Pancreas (tissue), 10 donors: ENCODE measurements at places on chromosomes 3 and 15. TPM values are rescaled to one million over a fixed set of nuclear protein-coding genes. Genes with fewer than 3 reads are reported as not detected.

The SLC30A4 gene
- total RNA-seq = 1.4 TPM

The CEP152 gene
- total RNA-seq = 2.6 TPM

The ESYT3 gene
- 1.1 TPM for total RNA-seq

The ROPN1 gene
- total RNA-seq = not detected

DNA sequence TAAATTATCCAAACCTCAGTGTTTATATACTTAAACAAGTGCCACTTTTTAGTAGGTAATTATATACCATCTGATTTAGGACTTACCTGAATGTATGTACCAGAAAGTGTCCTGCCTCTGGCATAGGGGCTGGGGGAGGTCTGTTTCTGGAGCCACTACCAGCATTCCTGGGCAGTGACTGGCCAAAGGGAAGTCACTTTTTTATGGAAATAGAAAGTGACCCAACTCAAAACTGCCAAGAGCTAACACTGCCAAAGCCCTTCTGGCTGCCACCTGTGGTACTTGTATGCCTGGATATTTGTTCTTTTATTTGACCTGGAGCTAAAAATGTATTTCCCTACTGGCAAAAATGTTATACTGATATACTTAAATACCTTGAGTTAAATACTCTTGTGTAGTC lies 42.7 kb downstream of the ESYT3 start:
- H3K27me3 ChIP-seq = no peaks in the 10 kb centered on the region
- no peaks in the 10 kb centered on the region for H3K36me3 ChIP-seq
- no peaks in the 10 kb centered on the region for H3K4me1 ChIP-seq
- no peak overlapping the region for H3K4me3 ChIP-seq
- DNase-seq = no peak

DNA sequence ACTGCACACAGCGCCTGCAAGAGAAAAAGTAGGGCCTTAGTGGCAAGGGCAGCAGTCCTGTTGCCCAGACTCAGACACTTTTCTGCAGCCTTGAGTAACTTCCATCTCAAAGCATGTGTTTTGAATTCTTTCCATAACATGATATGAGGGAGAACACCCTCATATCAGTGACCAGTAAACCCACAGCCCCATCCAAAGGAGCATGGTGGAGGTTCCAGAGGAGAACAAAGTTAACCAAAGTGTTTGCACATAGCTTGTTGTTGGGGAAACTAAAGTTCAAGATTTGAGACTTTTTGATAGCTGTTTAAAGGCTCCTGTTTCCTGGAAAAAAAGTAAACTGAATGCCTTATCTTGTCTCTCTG lies 74.2 kb downstream of the OCA2 start:
- H3K36me3 ChIP-seq = no peaks in the 10 kb centered on the region
- DNase-seq = no peak
- H3K27ac ChIP-seq = no peak overlapping the region
- no peaks in the 10 kb centered on the region for H3K4me1 ChIP-seq
- H3K27me3 ChIP-seq = no peaks in the 10 kb centered on the region
- H3K4me3 ChIP-seq = no peak overlapping the region

GRCh38 chr3:143810166-143810952 lies 37.9 kb downstream of the SLC9A9 start:
- H3K4me1 ChIP-seq = no peaks in the 10 kb centered on the region
- DNase-seq = no peak
- no peak overlapping the region for H3K27ac ChIP-seq
- no peak overlapping the region for H3K4me3 ChIP-seq
- no peaks in the 10 kb centered on the region for H3K27me3 ChIP-seq
- H3K36me3 ChIP-seq = no peaks in the 10 kb centered on the region

DNA sequence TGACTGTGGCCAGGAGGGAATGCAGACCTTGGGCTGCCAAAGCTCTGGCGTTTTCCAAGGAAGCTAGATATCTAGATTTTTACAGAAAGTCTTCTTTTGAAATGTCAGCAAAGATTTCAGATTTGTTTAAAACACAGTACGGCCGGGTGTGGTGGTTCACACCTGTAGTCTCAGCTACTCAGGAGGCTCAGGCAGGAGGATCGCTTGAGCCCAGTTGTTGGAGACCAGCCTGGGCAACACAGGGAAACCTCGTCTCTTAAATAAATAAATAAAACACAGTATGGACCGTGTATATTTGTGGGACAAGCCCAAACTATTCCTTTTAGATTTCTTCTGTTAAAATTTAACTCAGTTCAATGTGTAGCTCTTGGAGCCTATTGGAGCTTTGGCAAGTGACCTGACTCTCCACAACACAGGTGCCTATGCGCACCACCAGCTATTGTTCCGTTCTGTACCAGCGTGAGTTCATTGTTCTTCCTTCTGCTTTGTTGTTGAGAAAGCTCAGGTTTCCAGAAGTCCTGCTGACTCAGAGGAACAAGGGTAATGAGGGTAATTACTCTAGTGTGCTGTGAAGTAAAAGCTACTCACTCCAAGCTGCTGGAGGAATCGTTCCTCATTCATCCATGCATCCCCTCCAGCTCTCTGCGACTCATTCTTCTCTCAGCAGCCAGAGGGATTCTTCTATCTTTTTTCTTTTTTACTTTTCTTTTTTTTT lies 73.1 kb upstream of the SLC6A6 start:
- DNase-seq = no peak
- no peak overlapping the region for H3K27ac ChIP-seq
- no peaks in the 10 kb centered on the region for H3K4me1 ChIP-seq
- H3K4me3 ChIP-seq = no peak overlapping the region

GRCh38 chr3:159139326-159139725 lies 337.5 kb downstream of the MFSD1 start:
- H3K36me3 ChIP-seq = no peaks in the 10 kb centered on the region
- no peaks in the 10 kb centered on the region for H3K4me1 ChIP-seq
- H3K27ac ChIP-seq = no peak overlapping the region

- no peaks in the 10 kb centered on the region for H3K27me3 ChIP-seq
- H3K36me3 ChIP-seq = no peaks in the 10 kb centered on the region
- DNase-seq = no peak
- no peak overlapping the region for H3K4me3 ChIP-seq
- H3K4me1 ChIP-seq = peaks cover 7% of the 10 kb centered on the region
- H3K27ac ChIP-seq = peak overlapping the region; percentile 9
Observed at GRCh38 chr15:99507016-99507503, 58.7 kb upstream of the MEF2A start.

GRCh38 chr15:71743861-71744382 lies 66.4 kb upstream of the NR2E3 start:
- no peaks in the 10 kb centered on the region for H3K27me3 ChIP-seq
- H3K4me3 ChIP-seq = no peak overlapping the region
- no peak for DNase-seq
- no peaks in the 10 kb centered on the region for H3K4me1 ChIP-seq

DNA sequence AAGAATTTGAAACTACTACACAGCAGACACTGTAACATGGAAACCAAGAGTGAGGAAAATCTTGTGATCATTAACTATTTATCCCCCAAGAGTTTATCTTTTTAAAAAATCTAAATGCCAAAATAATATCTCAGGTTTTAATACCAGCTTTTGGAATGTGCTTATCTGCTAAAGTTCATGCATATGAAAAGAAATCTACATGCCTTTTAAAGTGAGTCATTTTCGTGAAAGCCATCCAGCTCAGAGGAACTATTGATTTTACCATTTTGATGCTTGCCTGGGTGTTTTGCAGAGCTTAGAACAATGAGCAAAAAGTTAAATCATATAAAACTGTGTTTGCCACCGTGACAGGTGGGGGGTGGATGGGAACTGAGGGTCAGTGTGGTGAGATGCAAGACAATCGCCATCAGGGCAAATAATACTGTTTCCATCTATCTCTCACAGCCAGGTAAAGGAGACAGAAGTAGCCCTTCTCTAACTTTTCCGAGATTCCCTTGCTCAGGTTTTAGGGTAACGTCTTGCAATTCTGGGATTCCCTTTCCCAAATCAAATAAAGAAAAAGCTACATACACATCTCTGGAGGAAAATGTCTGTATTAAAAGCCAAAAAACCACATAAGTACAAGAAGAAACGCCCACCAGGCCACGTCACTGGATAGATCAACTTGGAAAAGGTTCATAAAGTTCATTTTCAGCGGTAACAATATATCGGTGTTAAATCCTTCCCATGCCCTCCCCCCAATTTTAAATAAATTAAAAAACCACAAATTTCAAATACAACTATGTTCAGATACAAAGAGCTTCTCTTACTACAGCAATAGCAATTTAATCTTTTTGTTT lies 2.0 kb downstream of the TMEM158 start:
- H3K4me3 ChIP-seq = peak overlapping the region; percentile 30
- H3K36me3 ChIP-seq = no peaks in the 10 kb centered on the region
- DNase-seq = no peak
- H3K27ac ChIP-seq = no peak overlapping the region
- no peaks in the 10 kb centered on the region for H3K27me3 ChIP-seq
- H3K4me1 ChIP-seq = no peaks in the 10 kb centered on the region

- H3K4me3 ChIP-seq = no peak overlapping the region
- no peaks in the 10 kb centered on the region for H3K27me3 ChIP-seq
- no peaks in the 10 kb centered on the region for H3K4me1 ChIP-seq
- H3K36me3 ChIP-seq = no peaks in the 10 kb centered on the region
- DNase-seq = no peak
Observed at GRCh38 chr3:152731511-152731910, 103.4 kb upstream of the P2RY1 start.

- H3K36me3 ChIP-seq = no peaks in the 10 kb centered on the region
- H3K4me1 ChIP-seq = no peaks in the 10 kb centered on the region
- no peak overlapping the region for H3K4me3 ChIP-seq
- DNase-seq = no peak
- no peaks in the 10 kb centered on the region for H3K27me3 ChIP-seq
Observed at GRCh38 chr15:36208868-36209582, 370.4 kb upstream of the CDIN1 start.
